ENCODE measurements at places on chromosomes 6 and 20. TPM values are rescaled to one million over a fixed set of nuclear protein-coding genes. Genes with fewer than 3 reads are reported as not detected.

EGFL8 gene
- total RNA-seq = 14.6 TPM

LY6G6F gene
- total RNA-seq = not detected

HNF4A gene
- total RNA-seq = not detected

GSTA3 gene
- not detected for total RNA-seq

HLA-DQB2 gene
- not detected for total RNA-seq

SLC9A8 gene
- total RNA-seq = 3.1 TPM

FAM217B gene
- total RNA-seq = 7.3 TPM

DNAAF9 gene
- 13.6 TPM for total RNA-seq

KCNQ5 gene
- 0.52 TPM for total RNA-seq

ERVFRD-1 gene
- not detected for total RNA-seq

Measured in skeletal muscle tissue (tissue), 5 donors.